NCI-H2081 treated with DMSO at 0.1 percent for 48 hours (cell line): ENCODE measurements at places on chromosomes 12 and 14.
A peak's percentile ranks its signal among the peaks of the same experiment; 100 is the strongest.

DNA sequence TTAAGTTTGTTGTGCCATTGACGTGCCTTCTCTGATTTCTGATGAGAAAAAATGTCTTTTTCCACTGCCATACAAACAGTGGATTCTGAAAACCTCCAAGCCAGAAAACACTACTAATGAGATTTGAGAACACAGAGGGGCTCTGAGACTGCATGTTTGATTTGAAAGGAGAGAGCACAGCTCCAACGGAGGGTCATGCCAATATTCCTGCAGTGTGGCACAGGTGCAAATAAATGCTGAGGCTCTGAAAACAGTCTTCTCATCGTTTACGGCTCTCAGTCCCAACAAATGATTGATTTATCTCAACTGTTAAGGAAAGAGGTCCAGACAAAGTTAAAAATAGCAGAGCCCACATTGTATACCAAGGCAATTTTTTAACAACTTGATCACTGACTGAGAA, 128.7 kb downstream of the KCNH5 start:
- DNase-seq = peak; percentile 51

DNA sequence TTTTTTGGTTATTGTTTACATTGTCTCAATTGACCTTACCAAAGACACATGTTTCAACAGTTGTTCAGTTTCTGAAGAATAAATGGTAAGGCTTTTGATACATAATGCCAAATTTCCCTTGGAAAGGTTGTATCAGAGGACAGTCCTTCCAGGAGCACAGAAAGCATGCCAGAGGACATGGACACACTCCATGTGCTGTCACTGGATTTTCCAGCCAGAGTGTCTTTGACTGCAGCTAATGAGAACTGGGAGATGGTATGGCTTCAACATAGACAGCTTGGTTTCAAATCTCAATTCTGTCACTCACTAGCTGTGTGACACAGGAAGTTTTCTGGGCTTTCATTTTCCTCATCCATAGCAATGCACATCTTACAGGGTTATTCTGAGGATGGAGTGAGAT, 20.6 kb downstream of the NTS start:
- DNase-seq = no peak

DNA sequence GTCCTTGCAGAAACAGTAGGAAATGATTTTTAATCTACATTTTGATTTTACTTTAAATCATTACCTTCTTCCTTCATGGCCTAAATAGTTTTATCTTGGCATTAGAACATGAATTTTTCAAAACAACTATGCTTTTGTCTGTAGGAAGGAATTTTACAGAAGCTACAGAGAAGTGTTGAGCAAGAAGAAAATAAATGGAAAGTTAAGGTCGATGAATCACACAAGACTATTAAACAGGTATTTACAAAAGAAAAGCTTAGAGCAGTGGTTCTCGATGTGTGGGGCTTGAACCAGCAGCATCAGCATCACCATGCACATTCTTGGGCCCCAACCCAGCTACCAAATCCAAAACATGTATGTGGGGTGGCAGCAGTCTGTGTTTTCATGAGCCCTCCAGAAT, 91.6 kb downstream of the KTN1 start:
- DNase-seq = no peak

GRCh38 chr12:105272814-105273416, 36.9 kb upstream of the APPL2 start:
- no peak for DNase-seq

GRCh38 chr14:89721956-89722355, 232.6 kb downstream of the EFCAB11 start:
- no peak for DNase-seq

DNA sequence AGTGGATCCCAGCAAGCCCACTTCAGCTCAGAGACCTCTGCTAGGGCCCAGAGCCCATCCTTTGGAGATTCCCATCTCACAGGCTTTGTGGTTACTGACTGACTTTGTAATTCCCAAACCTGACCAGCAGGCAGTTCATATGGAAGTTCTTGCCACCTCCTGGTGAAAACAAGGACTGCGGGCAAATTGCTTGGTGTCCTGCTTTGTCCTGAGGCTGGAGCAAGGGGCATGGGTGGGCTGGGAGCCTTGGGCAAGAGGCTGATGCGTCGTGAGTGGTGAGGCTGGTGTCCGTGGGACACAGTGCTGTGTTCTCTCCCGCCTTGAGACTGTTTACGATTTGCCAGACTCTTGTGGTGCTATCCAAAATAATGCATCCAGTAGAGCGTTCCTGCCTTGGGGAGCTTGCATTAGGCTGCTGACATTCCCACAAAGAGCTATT, 91.0 kb downstream of the LRRC74A start:
- DNase-seq = no peak

DNA sequence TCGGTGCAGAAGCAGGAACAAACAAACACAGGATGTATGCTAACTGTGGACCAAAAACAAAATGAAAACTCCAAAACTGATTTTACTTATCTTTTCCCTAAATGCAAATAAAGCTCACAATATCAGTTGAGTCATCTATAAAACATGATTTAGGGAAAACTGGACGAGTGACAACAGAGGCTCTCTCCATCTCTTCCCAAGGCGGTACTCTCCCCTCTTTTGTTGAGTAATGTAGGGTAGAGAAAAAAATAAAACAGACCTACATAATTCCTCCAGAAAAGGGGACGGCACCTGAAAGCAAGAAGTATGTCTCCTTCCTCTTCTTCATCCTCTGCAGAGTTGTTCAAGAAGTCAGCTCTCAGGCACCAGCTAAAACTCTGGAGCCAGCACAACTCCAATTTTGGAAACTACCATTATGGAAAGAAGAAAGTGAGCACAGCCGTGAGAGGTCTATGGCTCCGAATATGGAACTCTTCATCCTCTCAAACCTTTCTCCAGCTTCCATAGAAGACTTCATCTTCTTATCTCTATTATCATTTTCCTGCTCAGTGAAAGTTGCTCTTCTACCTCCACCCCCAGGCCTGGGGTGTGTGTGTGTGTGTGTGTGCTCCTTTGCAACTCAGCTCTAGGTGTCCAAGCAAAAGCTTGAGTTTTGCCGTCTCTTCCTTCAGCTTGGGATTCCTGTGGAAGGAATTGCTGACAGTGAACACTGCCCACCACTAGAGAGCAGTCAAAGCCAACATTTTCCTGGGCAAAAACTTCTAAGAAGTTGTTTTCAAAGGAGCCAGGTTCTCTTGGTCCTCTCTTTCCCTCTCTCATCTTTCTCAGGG, 155.4 kb downstream of the DIO2 start:
- DNase-seq = no peak

DNA sequence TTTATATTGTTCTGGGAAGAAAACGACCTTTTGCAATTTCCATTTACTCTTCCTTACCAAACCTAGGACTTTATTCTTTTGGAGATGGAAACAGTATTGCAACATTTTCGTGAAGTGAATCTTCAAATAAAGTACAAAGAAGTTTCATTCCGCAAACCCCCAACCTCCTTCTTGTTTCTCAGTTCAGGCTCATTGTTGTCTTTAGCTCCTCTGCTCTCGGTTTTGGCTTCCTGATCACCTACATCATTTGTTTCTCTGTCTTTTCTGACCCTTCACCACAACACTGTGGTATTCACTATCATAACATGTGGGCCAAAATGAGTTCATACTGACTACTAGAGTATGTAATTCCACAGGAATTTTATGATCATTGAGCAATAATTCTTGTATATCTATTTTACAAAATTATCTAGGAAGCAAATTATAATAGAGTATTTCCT, 266.8 kb downstream of the ADAMTS20 start:
- no peak for DNase-seq

GRCh38 chr14:55773312-55773711, 193.3 kb downstream of the KTN1 start:
- DNase-seq = no peak

DNA sequence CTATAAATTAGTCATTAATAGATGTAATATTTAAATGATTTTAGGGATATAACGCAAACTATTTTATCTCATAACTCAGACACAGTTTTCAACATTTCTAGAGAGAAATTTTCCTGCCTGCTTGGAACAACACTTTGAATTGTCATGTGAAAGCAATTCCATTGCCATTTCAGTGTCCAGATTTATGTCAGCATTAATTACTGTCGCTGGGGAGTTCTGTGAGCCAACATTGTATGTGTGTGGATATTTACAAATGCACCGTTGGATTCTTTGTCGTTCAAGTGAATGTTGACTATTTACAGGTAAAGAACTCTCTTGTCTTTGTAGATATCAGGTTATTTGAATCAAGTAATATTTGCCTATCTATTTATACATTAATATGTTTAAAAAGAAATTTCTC, 465.3 kb upstream of the RGS6 start:
- DNase-seq = no peak

DNA sequence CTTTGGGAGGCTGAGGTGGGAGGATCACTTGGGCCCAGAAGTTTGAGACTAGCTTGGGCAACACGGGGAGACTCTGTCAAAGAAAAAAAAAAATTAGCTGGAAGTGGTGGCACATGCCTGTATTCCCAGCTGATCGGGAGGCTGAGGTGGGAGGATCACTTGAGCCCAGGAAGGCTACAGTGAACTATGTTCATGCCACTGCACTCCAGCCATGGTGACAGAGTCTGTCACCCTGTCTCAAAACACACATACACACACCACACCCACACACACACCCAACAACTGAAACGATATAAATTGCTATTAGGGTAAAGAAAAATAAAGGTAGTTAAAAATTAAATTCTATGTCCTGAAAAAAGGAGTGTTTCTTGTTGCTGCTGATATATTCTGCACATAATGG, 7.9 kb downstream of the PPP1R12A start:
- no peak for DNase-seq

DNA sequence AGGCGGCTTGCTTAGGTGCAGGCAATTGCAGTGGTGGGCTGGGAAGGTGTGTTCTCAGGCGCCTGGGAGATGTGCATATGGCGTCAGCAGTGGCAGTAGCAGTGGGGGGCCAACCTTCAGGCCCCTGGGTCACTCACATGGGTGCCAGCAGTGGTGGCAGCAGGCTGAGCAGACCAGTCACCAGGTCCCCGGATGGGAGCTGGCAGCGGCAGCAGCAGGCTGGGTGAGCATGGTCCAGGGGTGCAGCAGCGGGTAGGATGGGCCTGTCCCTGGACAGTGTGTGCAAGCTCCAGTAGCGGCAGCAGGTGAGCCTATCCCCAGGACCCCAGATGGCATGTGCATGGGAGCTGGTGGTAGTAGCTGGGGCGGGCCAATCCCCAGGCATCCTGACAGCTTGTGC, 108.5 kb upstream of the TMEM260 start:
- DNase-seq = no peak

- DNase-seq = no peak
Observed at GRCh38 chr14:73784181-73784987, 67.2 kb upstream of the PTGR2 start.

- DNase-seq = no peak
Observed at GRCh38 chr12:64273527-64274403, 51.7 kb upstream of the KICS2 start.

DNA sequence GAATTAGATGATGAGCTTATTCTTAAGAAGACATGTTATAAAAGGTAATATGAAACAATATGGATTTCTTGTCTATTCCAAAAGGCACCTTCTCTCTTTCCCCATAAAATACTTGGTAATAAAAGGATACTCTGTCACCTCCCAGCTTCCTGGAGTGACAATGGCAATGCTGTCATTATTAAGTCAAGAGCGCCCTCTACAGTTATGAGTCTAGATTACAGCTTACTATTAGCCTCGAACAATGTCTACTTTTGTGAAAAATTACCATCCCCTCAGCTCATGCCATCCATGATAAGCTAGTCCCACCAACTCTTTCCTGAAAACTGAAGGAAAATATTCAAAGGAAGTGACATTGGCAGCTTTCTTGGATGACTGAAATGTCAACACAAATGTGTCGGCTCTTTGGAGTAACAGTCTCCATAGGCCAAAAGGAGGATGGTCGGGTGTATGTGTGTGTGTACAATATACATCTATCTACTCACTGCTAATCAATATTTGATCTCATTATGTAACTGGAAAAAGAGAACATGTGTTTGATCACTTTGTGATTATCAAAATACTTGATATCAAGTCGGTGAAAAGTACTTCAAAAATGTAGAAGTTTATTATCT, 48.7 kb upstream of the CDKN3 start:
- DNase-seq = no peak

DNA sequence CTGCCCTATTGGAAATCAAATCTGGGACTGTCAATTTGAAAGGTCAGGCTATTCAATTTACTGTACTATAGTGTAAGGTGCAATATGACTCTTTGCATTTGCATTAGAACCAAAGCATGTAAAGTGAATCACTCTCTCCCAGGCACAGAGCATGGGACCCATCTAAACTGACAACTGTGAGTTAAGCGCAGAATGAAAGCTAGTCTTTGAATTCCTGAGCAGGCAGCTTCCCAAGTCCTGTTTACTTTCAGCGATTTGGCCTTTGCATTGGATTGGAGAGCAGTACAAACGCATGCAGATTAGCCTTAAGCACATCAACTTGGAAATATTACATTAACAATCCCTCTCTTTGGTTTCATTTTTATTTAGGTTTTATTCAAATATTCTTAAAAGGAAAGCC, 74.6 kb downstream of the RERG start:
- no peak for DNase-seq

DNA sequence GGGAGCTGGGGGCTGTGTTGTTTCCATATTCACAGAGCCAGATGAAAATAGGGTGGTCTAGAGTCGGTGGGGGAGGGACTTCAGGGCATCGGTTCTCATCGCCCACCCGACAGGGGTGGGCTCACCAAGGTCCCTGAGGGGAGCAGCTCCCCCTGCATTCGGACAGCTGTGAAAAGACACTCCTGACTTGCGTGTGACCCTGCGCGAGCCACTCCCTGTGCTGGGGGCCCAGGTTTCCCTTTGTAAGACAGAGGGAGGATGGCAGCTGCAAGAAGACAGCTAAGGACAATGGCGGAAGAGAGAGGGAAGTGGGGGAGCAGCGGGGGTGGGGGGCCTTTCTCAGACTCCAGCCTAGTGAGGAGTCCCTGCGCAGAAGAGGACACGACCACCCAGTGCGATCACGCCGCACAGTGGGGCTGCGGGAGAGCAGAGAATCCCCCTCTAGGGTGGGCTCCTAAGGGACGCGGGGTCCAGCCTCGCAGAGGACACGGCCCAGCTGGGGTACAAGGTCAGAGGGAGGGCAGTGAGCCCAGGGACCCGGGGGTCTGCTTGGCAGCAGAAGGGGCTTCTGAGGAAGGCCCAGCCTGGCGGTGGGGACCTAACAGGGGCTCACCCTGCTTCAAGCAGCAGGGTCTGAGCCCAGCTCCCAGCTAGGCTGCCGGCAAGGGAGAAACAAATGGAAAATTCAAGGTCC, 326.9 kb upstream of the DIO3 start:
- no peak for DNase-seq

- DNase-seq = no peak
Observed at GRCh38 chr12:18419311-18419710, 158.0 kb downstream of the PIK3C2G start.

DNA sequence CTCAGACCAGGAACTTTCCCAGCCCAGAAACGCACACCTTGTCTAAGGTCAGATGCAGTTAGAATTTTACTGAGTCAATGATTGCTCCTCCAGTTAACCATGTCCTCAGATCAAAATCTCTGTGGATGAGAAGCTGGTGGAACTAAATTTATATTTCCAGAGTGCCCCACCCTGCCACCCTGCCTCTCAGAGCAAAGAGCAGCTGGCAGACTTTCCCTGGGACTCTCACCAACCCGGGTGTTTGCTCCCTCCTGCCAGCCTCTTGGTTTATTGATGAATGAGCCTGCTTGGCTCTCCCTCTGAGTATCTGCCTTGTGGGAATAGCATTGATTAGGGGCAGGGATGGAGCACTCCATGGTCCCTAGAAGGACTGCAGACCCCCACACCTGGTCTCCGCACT, 5.9 kb upstream of the KRT1 start:
- no peak for DNase-seq

GRCh38 chr12:70487440-70487839, 121.3 kb downstream of the KCNMB4 start:
- no peak for DNase-seq
